ENCODE measurements at places on chromosomes 6 and 20.
A peak's percentile ranks its signal among the peaks of the same experiment; 100 is the strongest.

DNA sequence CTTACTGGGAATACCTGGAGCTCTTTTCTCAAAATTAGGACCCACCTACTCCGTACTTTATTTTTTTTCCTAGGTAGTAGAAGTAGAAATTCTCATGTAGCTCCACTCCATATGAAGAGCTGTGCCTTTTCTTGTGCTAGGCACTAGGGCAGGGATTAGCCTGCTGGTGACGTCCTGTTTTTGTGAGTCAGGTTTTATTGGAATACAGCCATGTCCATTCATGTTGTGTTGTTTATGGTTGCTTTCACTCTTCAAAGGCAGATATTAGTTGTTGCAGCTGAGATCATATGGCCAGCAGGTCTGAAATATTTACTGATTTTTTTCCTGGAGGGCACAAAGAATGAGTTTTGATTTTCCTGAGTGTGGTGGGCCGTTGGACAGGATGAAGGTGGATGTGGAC, 20.5 kb downstream of the XRN2 start:
- DNase-seq = no peak

- DNase-seq = no peak
These were observed 27.6 kb upstream of the CDKN1A start for GRCh38 chr6:36650848-36651478.

DNA sequence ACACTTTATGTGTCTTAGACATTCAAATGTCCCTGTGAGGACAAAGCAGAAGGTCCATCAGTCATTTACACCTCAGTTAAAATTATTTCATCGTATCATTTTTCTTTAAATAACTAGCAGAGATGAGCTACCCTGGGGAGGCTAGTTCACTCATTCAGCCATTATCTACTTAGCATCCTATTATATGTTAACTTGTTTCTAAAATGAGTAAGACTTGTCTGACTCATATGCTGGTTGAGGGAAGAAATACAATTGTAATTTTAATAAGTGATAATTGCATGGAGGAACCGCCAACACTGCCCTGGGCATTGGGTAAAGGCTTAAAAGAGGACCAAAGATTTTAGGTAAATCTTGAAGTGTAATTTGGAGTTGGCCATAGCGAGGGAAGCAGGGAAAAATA, 12.4 kb upstream of the PTPRK start:
- DNase-seq = no peak

- no peak for DNase-seq
These were observed 270.7 kb downstream of the SOX4 start for GRCh38 chr6:21864206-21864605.

GRCh38 chr6:2852921-2853322, 11.3 kb upstream of the SERPINB1 start:
- no peak for DNase-seq

DNA sequence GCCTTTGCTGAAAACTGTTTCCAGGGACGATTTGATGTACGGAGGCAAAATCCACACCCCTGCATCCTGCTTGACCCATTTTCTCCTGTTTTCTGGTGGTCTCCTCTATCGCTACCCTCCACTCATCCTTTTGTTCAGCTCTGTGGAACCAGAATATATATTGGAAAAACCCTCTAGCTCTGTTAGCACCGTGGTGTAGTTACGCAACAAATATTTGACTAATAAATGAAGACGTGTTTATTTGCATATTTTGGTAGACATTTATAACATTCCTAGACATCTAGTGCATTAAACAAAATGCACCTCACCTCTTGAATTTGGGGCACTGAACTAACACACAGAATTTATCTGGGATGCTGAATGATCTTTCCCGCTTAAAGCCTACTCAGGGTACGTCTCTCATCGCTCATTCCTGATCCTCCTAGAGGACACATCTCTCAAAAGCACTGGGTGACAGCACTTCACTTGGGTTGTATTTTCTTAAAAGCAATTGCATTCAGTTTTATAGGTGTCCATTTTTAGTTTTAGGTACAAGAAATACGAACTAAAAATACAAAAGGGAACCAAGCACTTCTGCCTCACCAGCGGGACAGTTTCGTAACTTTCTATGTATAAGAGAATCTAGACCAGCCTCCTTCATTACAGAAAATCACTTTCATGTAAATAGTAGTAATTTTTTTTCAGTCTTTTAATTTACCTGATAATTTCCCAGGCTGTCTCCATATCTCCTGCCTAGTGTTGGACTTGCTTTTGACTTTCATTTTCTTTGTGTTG, 59.2 kb downstream of the SNRNP48 start:
- DNase-seq = no peak

GRCh38 chr6:44133003-44133931, 5.9 kb downstream of the TMEM63B start:
- peak; percentile 62 for DNase-seq

GRCh38 chr6:10421158-10421920, 6.5 kb upstream of the TFAP2A start:
- no peak for DNase-seq

DNA sequence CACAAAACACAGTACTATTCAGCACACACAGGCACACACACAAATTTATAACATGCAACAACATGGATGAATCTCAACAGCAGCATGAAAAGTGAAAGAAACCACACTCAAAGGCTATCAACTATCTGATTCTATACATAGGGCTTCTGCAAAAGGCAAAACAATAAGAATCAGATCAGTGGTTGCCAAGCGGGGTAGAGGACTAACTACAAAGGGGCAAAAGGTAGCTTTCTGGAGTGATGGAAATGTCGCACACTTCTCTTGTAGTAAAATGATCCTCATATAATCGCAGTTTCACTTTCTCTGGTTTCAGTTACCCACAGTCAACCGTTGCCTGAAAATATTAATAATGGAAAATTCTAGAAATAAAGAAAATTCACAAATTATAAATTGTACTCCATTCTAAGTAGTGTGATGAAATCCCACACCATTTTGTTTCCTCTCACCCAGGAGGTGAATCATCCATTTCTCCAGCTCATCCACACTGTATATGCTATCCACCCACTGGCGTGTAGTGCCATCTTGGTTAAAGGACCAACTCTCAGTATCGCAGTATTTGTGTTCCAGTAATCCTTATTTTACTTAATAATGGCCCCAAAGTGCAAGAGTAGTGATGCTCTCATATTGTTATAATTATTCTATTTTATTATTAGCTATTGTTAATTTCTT, 12.8 kb upstream of the PLN start:
- no peak for DNase-seq

GRCh38 chr6:16592223-16592911, 168.9 kb downstream of the ATXN1 start:
- no peak for DNase-seq

DNA sequence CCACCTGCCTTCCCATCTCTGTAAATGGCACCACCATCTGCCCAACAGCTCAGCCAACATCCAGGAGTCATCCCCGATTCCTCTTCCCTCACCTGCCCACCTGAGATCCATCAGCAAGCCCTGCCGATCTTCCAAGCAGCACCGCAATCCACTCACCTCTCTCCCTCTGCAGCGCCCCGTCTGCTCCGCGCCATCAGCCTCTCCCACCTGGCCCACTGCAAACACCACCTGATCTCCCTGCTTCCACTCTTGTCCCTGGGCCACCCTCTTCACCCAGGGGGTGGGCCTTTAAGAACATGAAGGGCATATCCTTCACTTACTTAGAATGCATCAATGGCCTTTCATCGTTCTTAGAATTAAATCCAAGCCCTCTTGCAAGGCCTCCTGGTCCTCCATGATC, 457.3 kb upstream of the SULF2 start:
- no peak for DNase-seq

- DNase-seq = peak; percentile 33
These were observed 12.2 kb downstream of the BRD2 start for GRCh38 chr6:32980488-32981038.

- DNase-seq = no peak
These were observed 16.1 kb upstream of the CDH22 start for GRCh38 chr20:46324379-46324778.

DNA sequence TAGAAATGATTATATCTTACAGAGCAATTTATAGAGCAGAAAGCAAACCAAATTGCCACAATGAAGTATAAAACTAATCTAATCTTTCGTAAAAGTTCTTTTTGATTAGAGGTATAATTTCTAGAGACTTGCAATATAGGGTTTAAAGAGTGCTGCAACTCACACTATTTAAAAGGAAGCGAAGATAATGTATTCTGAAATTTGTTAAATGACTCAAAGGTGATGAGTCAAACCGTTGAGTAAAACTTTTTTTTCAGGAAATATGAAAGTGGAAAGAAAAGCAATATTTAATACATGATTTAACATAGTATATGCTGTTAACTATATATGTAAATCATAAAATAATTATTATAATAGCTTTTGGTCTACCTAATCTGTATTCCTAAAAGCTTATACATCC, 133.6 kb downstream of the SYNE1 start:
- no peak for DNase-seq
